Brain pericyte (primary cell): ENCODE measurements at places on chromosomes 5 and 9.

DNA sequence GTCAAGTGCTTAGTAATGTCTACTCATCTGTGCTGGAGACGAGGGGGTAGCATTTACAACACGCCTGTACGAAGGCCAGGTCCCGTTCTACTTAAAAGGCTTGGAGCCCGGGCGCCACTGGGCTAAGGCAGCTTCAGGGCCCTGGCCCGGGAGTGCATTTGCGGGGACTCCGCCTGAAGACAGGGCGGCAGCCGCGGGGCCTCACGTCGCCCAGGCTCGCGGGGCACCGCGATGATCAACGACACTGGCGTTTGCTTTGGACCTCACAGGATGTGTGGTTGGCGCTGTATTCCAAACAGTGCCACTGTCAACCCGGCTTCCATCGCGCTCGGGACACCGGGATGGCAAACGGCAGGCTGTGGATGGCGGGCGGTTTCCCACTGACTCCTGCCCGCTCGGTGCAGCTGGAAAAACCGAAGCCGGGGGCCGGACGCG, 1.1 kb upstream of the TENT4A start:
- DNase-seq = no peak

DNA sequence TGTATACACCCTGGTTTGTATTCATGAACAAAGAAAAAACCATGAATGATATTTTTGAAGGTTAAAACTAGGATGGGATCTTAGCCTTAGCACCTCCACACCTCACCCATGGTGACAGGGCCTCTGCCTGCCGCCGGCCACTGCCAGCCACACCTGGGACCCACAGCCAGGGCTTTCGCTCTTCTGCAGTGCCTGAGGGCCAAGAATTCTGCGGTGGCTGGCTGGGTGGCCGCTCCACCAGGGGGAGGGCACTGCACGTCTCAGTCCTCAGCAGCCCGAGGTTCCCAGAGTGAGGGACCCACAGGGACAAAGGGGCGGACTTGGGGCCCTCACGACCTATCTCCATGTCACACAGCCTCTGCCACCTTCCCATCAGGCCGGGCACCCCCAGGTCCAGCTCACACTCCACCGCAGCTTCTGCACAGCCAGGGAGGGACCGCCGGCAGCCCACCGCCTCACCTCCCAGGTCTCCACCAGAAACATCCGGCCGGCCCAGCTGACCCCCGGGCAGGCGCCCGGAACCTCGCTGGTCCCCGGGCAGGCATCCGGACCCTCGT, 6.9 kb downstream of the EXD3 start:
- no peak for DNase-seq

- no peak for DNase-seq
These were observed 93.0 kb downstream of the PHF2 start for GRCh38 chr9:93669116-93669957.

GRCh38 chr9:88197781-88198340, 59.6 kb upstream of the SPATA31C2 start:
- DNase-seq = no peak

- no peak for DNase-seq
These were observed 115.7 kb upstream of the MTAP start for GRCh38 chr9:21686738-21687137.

- DNase-seq = no peak
These were observed 760 bp upstream of the MAN1B1 start for GRCh38 chr9:137085920-137086530.

DNA sequence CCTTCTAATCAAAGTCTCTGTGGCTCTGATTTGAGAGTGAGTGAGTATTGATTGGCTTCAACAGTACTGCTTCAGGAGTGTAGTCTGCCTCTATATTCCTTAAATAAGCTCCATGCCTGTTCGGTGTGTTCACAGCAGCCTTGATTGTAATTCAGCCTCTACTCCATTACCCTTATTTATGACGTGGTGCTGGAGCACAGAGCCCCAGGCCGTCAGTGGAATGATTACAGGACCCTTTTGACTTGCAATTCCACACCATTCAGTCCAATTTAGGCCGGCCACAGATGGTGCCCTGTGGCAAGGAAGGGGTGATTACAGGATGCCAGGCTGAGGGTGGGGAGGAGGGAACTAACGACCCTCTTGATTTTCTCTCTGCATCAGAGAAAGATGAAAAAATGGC, 110.3 kb downstream of the ASTN2 start:
- no peak for DNase-seq

DNA sequence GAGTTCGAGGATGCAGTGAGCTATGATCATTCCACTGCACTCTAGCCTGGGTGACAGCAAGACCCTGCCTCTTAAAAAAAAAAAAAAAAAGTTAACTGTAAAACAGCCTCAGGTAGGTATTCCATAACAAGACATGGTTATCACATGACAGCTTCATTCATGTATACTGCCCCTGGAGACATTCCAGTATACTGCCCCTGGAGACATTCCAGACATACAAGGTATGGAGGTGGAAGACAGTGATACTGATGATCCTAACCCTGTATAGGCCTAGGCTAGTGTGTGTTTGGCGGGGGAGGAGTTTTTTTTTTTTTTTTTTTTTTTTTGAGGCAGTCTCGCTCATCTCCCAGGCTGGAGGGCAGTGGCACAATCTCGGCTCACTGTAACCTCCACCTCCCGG, 105.5 kb downstream of the RICTOR start:
- no peak for DNase-seq

DNA sequence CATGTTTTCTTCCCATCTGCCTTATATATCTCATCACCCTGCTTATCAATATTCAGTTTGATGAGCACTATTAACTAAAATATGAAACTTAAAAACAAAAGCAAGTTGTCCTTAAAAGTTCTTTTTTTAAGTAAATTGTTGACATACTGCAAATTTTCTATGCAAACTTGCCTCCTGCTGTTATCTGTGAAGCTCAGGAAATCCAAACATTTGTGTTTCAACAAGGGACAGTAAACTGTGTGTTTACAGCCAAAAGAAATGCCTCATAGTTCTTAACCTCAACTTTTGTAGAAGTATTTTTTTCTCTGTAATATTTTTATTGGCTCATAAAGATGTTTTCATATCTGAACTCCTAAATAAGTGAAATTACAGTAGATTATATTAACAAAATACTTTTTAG, 7.7 kb upstream of the TTC23L start:
- no peak for DNase-seq

DNA sequence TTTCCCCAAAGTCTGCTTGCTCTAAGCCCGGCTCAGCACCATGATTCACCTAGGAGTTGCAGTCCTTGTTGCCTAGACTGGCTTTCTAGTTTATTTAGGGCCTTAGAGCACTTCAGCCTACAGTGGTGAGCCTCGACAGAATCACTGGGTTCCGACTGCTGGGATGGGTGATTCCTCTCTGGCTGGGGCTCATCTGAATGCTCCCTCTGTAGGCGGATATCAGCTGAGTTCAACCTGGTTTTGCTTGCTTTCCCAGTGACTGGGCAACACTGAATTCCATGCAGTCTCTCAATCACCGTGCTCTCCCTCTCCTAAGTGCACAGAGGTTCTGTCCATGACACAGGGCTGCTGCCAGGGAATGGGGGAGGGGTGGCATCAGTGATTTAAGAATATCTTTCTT, 54.1 kb downstream of the OSMR start:
- DNase-seq = no peak

- DNase-seq = no peak
These were observed 5.3 kb downstream of the NFX1 start for GRCh38 chr9:33295571-33295970.

DNA sequence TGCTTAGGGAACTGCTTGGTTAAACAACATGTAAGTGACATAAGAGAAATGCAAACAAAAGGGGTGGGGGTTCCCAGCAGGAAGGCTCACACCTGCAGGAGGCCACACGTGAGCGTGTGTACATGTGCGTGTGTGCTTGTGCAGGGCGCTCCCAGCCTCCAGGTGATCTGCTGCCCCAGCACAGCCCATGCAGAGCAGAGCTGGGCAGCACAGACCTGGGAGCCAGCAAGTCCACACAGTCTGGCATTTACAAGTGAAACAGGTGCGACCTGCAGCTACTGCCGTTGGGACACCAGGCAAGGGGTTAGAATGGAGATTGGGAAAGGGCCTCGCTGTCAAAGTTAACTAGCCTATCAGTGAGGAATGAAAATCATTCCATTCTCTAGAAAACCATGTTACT, 41.8 kb downstream of the GRAMD2B start:
- no peak for DNase-seq

DNA sequence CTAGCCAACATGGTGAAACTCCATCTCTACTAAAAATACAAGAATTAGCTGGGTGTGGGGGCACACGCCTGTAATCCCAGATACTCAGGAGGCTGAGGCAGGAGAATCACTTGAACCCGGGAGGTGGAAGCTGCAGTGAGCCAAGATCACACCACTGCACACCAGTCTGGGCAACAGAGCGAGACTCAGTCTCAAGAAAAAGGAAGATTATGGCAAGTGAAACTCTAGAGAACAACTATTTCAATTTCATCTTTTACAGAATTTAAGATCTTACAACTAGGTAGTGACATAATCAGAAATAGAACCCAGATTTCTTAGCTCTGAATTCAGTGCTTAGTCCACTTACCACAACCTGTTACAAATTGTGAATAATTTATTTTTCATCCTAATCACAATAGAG, 108.8 kb upstream of the MAP3K1 start:
- DNase-seq = no peak

GRCh38 chr9:100359057-100359456, 6.3 kb upstream of the TEX10 start:
- DNase-seq = no peak

DNA sequence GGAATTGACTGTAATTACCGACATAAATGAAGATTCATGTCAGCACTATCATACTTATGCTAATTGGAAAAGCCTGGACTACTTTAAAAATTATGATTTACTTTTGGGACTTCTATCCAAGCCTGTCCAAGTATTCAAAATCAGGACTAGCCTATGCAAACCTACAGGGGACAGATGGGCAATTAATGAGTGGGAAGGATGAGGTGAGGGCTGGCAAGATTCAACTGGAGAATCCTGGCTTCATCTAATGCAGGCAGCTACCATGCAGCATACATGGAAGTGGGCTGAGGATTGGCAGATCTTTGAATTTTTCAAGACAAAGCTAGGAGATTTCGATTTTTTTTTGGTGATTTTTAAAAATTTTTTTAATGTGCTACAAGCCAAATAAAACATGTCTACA, 532.6 kb downstream of the CSNK1G3 start:
- no peak for DNase-seq

DNA sequence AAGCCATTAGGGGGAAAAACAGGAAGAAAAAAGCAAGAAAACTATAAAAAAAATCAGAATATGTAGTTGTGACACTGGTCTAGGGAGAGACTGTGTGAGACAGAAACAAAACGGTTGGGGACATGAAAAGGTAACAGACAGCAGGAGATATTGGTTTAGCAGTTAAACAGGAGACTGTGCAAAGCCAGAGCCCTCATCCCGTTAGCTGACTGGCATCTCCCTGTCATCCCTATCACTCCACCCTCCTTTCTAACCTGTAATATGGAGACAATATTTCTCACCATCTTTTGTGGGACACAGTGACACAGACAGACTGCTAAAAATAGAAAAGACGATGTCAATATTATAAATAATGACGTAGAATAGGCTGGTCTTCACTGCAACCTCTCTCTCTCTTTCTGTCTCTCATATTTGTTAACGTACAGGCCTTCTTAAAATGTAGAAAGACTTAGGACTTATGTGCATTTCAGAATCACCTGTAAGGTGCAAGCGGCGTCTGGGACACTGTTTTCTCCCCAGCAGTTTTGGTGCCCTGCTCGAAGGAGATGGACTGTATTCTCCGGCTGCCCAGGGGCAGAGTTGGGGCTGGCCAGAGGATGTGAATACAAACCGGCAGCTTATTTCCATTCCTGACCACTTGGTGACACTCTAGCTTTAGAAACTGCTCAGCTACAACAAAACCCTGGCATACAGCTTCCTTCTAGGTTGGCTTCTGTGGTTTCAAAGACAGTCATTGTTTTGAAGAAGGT, 190.6 kb downstream of the MAT2B start:
- DNase-seq = peak; percentile 7

DNA sequence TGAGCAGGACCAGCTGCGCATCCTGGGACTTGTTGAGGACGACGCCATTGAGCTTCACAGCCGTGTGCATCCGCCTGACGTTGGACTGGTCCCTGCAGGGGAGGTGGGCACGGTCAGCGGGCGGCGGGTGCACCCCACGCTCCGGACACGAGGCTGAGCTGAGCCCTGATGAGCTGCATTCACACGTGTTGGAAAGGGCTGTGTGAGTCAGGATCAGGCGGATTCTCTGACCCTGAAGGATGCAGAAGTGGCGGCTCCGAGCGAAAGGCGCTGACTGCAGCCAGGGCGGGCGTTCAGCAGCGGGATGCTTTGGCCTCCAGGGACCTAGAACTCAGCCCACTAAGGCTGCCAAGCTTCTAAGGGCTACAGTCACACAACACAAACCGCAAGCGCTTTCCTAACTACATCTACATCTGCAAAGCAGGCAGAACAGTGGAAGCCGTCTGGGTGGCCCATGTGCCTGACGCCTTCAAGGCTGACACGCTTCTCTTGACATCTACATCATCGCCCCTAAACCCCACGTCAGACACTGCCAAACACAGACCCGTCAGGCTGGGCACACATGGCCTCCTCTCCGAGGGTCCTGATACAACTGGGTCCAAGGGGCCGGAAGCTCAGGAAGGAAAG, 44.9 kb downstream of the NKD2 start:
- DNase-seq = no peak

GRCh38 chr9:129773262-129774048, 20.6 kb upstream of the PTGES start:
- DNase-seq = no peak

GRCh38 chr9:27118916-27119315, 9.9 kb downstream of the TEK start:
- DNase-seq = no peak

GRCh38 chr9:128917151-128917849, 3.5 kb upstream of the PHYHD1 start:
- no peak for DNase-seq

- DNase-seq = no peak
These were observed 63.5 kb upstream of the IRX4 start for GRCh38 chr5:1946122-1946677.

- no peak for DNase-seq
These were observed 26.3 kb downstream of the SLC31A1 start for GRCh38 chr9:113247640-113248039.

DNA sequence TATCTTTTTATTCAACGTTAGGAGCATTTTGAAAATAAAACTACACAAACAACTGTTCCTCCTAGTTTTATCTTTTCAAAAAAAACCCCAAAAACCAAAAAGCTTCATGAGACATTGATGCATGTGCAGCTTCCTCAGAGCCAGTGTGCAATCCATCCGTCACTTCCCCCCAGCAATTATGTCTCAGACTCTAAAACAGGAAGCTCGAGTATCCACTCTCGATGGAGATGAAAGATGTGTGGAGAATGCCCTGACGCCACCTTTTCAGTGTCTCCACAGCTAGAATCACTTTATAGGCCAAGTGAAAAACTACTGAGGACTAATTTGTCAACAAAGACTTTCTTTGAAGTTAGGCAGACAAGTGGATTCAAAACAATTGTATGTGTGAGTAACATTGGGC, 408.9 kb upstream of the SMARCA2 start:
- DNase-seq = no peak

GRCh38 chr9:32704343-32704742, 68.9 kb upstream of the TAF1L start:
- no peak for DNase-seq

- DNase-seq = no peak
These were observed 215.8 kb upstream of the CCNG1 start for GRCh38 chr5:163221581-163221980.
